MCF 10A (cell line): ENCODE measurements at places on chromosomes 16 and 17. TPM values are rescaled to one million over a fixed set of nuclear protein-coding genes. Genes with fewer than 3 reads are reported as not detected.
A peak's percentile ranks its signal among the peaks of the same experiment; 100 is the strongest.

- no peak for DNase-seq
These were observed 48.7 kb downstream of the CDH8 start for GRCh38 chr16:61987474-61988012.

- no peak for DNase-seq
These were observed 7.8 kb downstream of the HOXB1 start for GRCh38 chr17:48523010-48523409.

DNA sequence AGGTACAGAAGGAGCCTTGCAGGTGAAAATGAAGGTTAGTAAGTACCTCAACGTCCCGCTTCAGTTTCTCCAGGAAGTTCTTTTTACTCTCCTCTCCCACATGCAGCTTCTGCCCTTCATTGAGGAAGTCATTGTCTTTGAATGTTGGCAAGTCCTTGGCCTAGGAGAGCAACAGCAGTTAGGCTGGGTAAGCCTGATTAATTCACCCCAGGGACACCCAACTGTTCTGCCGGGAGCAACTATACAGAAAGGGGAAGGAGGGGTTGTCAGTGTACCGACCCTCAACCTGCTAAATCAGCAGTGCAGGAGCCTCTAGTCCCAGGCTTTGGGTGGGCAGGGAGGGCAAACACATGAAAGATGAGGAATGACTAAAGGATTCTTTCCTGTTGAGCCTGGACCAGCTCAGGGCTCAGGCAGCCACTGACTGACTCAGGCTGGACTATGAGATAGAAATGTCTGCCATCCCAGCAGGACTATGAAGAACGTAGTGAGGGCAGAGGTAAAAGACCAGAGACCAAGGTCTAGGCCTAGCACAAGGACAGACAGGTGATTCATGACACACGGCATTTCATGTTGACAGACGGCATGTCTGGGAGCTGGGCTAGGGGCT, 21.6 kb downstream of the PIP4K2B start:
- no peak for DNase-seq

DNA sequence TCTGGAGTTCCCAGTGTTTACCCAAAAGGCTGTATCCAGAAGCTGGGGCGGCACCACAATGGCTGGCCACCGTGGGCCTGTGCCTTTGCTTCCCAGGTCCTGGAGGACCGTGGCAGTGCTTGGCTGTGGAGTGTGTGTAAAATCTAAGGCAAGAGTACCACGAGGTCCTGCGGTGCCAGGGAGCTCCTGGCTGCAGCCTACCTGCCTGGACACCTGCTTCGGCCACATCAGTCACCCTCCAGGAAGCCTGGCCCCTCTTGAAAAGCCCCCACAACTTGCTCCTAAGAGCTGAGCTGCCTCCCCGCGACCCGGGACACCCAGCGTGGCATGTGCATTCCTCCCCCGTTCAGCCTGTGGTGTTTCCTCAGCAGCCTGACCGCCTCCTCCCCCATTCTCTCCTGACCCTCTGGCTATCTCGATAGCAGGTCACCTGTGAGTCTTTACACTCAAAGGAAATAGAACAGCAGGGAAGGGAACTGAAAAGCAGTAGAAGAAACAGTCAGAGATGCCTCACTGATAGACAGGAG, 7.9 kb downstream of the TIMM22 start:
- DNase-seq, result no peak

DNA sequence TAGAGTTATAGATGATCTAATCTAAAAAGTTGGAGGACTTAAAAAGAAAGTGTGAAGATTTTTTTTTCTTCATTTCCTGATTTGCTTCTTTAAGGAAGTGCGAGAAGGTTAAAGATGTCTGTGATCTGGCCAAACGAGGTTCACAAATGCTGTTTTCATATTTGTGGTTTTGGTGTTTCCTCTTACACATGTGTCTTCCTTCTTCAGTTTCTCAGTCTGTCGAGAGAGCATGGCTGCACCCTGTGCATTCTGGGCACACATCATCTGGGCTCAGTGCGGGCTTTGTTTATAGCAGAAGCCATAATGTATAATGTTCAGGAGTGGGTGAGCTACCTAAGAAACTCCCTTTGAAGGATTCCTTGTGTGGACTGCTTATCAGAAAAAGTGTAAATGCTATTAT, 260.4 kb upstream of the TBX2 start:
- peak; percentile 21 for DNase-seq

GRCh38 chr16:81586417-81586816, 141.8 kb downstream of the CMIP start:
- peak; percentile 64 for DNase-seq

Gene CRHR1
- not detected in 2 replicates for total RNA-seq

DNA sequence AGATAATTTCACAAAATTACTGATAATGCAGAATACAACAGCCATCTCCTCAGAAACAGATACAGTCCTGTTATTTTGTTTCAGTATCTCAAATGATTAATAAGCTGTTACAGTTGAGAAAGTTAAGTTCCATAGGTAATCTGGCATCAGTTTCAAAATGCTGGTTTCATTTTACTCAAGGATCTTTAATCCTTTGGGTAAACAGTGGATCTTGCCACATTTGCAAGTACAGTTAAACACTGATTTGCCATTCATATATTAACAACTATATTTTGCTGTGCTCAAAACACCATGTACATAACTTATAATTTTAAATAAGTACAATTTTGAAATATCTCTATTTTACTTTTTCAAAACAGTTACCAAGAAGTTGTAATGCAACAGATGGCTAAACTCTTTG, 31.2 kb downstream of the RPGRIP1L start:
- DNase-seq, result no peak

- DNase-seq, result peak; percentile 91
These were observed 8.3 kb downstream of the HS3ST3B1 start for GRCh38 chr17:14308965-14309879.
